ENCODE measurements at places on chromosomes 4 and X.

- DNase-seq, result no peak
Measured at GRCh38 chr4:183936047-183936446, 30.9 kb downstream of the STOX2 start.

DNA sequence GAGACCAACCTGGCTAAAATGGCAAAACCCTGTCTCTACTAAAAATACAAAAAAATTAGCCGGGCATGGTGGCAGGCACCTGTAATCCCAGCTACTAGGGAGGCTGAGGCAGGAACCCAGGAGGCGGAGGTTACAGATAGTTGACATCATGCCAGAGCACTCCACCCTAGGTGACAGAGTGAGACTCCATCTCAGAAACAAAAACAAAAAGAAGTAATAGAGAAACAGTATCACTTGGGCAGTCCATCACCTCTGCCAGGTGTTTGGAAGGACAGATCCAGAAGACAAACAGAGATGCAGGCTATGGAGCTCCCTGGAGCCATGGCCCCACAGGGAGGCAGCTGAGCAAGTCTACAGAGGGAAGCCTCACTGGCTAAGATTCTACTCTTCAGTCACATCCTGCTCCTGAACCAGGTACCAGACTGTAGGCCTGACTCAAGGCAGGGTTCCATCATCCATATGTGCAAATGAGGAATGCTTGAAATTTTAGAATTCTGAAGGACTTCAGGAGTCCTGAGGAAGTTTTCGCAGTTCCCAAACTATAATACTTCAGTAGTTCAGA is 81.4 kb upstream of the CPEB2 start:
- DNase-seq, result no peak

DNA sequence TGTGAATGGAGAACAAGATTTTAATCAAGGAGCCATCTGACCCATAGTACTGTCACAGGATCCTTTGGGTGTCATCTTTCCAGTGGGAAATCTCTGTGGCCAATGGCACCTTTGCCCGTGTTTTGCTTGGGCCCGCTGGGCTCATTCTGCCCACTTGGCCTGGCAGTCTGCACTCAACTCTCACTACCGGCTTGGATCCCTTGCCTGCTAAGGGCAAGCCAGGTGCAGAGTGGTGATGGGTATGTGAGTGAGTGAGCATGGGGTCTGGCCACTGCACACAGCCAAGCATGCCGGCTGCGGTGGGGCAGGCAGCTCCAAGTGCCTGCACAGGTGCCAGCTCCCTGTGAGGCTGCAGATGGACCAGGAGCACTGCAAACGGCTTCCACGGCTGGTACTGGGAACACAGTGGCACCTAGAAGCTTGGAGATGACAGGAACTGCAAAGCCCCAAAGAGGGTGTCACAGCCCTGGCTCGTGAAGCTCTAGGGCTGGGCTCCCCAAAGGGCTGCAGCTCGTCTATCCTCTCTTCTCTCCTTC is 454.5 kb downstream of the TMA16 start:
- DNase-seq, result no peak

DNA sequence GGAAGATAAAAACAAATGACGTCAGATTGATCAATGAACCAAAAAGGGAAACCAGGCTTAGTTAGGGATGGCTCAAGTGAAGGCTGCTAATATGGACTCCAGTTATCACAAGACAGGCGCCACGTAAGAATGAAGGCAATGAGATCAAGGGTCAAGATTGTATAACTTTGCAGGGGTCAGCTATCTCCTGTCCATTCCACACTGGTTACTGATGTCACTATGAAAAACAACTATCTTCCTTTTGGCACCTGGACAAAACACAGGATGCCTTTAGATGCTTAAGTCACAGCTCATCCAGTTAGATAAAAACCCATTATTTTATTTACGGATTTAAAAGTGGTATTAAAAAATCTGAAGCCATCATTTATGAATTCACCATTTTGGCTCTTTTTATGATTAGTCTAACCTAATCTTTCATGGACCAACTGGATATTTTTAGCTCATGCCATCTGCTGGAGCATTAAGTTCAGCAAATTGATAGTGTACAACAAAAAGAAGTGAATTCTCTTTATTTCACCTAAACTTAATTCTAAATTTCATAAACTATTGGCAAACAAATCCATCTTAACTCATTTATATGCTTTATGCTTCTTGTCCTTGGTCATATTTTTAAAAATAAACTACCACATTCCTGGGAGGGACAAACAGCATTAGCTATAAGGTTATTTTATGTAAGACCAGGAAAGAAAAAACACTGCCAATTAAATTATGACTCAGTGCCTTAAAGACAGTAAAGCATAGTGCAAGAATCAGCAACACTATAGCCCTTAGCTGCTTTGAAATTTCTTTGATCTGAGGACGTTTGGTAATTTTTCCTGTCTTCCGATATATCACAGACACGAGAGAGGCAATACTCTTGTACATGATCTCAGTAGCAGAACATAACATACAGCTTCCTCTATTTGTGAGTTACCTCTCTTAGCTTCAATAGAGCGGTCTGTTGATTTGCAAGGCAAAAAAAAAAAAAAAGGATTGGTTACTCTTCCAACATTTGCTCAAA is 27.0 kb downstream of the DHX15 start:
- no peak for DNase-seq

DNA sequence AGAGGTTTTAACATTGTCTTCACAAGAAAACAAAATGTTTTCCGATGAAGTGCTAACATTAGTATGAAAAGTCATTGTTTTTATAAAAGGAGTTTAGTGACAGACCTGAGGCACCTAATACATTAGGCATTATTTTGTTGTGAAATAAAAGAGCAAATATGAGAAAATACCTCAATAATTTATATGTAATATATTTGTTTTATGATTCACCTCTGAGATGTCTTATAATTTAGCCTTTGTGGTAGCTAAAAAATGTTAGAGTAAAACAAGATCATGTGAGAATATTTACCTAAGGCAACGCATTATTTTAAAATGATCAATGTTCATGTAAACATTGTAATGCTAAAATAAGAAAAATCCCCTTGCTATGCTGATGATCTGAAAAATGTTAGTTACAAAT is 100.9 kb upstream of the WDFY3 start:
- DNase-seq, result no peak

GRCh38 chr4:141153751-141154510 is 20.7 kb upstream of the RNF150 start:
- no peak for DNase-seq

- DNase-seq, result no peak
Measured at GRCh38 chr4:128700659-128701350, 108.7 kb upstream of the JADE1 start.

- DNase-seq, result no peak
Measured at GRCh38 chr4:111214371-111214770, 591.5 kb upstream of the PITX2 start.

- DNase-seq, result no peak
Measured at GRCh38 chrX:12581546-12581945, 209.7 kb upstream of the PRPS2 start.

DNA sequence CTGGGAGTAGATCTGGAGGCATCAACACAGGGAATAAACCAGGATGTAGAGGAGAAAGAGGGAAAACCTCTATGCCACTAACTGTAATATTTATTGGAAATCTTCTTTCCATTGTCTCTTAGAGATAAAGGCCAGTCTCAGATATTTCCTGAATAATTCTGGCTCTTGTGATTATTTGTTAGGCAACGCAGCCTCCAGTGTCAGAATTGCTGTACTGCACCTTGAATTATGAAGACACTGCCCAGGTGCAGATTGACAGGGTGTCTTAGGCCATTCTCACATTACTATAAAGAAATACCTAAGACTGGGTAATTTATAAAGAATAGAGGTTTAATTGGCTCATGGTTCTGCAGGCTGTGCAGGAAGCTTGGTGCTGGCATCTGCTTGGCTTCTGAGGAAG is 100.7 kb upstream of the ZDHHC15 start:
- DNase-seq, result no peak

DNA sequence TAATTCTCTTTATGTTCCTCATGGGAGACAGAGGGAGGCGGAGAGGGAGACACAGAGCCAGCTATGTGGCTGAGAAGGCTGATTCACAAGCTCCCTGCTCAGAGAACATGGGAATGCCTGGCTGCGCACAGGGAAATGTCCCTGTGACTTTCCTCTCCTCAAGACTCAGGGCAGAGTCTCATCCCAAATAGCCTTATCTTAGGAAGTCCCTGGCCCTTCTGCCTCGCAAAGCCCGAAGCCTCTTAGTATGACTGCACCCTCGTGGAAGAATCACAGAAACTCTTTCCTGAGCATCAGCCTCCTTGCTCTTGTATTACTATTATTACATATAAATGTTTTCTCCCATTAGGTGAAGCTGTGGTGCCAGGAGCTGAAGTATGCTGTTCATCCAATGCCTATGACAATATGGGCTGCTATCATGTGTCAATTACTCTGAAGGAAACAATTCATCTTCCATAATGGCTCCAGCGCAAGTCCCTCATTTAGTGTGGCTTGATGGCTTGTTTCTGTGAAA is 230.5 kb downstream of the MGST2 start:
- no peak for DNase-seq

DNA sequence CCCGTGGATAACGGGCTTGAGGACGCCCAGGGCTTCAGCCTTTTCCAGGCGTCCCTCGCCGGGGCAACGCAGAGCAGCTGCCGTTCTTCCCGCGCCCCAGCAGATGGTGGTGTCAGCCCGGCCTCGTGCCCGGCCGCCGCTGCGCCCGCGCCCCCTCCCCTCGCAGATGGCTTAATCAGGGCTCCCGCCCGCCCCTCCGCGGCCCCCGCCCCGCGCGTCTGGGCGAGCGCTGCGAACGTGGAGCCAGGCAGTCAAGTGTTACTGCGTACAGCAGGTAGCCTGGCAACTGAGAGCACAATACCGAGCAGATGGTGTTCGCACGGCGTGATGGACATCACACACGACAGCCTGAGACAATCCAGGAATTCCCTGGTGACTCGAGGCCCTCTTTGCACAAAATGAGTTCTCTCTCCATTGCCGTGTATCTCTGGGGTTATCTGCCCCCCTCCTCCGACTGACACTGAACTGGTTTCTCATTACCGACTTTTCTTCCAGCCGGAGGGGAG is 69.3 kb downstream of the MGST2 start:
- DNase-seq, result peak; percentile 4

DNA sequence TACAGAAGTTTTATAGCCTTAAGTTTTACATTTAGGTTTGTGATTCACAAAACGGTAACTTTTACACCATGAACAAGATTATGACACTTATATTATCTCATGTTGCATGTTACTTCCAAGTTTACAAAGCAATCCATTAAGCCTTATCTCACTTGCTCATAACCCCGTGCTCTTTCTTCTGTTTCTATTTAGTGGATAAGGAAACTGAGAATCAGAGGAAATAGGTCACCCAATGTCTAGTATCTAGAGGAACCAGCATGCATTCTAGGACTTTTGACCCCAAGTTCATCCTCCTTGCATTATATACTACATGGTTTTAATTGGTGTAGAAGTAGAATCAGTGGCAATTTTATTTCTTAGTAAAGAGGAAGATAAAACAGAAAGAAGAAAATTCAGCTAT is 67.0 kb upstream of the ANXA3 start:
- DNase-seq, result no peak

DNA sequence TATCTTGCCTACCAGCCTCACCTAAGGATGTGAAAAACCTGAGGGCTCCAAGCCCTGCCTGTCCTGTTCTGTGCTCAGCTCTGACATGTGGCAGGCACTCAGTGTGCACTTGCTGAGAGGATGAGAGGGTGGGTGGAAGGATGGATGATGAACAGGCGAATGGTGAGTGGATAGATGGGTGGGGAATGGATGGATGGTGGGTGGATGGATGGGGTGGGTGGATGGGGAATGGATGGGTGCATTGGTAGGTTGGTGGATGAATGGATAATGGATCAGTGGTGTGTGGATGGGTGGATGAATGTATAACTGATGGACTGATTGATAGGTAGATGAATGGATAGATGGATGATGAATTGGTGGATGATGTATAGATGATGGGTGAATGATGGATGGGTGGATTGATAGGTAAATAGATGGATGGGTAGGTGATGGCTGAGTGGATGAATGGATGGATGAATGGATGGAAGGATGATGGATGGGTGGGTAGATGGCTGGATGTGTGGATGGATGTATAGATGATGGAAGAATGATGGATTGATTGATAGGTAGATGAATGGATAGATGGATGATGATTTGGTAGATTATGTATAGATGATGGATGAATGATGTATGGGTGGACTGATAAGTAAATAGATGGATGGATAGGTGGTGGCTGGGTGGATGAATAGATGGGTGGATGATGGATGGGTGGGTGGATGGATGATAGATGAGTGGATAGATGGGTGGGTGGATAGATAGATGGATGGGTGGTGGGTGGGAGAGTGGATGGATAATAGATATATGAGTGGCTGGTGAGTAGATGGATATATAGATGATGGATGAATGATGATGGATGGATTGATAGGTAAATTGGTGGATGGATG is 69.3 kb upstream of the NKX1-1 start:
- DNase-seq, result no peak

All from activated CD8-positive, alpha-beta memory T cell treated with anti-CD3 and anti-CD28 coated beads for 1 hour (primary cell).